Left ventricle myocardium inferior (tissue), 1 donor: ENCODE measurements at places on chromosomes 3 and 15. TPM values are rescaled to one million over a fixed set of nuclear protein-coding genes. Genes with fewer than 3 reads are reported as not detected.

GRCh38 chr3:14869917-14870782, 51.4 kb downstream of the FGD5 start:
- no peak for DNase-seq

TM4SF18 gene
- 11.2 TPM for total RNA-seq

- no peak for DNase-seq
Observed at GRCh38 chr3:152173627-152174026, 95.1 kb upstream of the MBNL1 start.

GRCh38 chr15:42811433-42811832, 74.5 kb upstream of the CDAN1 start:
- no peak for DNase-seq

- no peak for DNase-seq
Observed at GRCh38 chr15:32694222-32694983, 23.4 kb upstream of the GREM1 start.
